ENCODE measurements at places on chromosomes 2 and 18.

DNA sequence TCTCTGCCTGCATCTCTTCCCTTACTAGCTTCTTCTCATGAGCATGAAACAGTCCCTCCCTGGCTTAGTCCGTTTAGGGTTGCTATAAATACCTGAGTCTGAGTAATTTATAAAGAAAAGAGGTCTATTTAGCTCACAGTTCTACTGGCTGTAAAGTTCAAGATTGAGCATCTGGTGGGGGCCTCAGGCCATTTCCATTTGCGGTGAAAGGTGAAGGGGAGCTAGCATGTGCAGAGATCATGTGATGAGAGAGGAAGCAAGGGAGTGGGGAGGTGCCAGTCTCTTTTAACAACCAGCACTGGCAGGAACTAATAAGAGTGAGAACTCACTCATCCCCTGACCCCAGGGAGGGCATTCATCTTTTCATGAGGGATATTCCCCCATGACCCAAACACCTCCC is 26.8 kb downstream of the RHBDD1 start:
- no peak overlapping the region for H3K4me3 ChIP-seq
- H3K27ac ChIP-seq, result peak overlapping the region; percentile 65
- H3K27me3 ChIP-seq, result no peaks in the 10 kb centered on the region

DNA sequence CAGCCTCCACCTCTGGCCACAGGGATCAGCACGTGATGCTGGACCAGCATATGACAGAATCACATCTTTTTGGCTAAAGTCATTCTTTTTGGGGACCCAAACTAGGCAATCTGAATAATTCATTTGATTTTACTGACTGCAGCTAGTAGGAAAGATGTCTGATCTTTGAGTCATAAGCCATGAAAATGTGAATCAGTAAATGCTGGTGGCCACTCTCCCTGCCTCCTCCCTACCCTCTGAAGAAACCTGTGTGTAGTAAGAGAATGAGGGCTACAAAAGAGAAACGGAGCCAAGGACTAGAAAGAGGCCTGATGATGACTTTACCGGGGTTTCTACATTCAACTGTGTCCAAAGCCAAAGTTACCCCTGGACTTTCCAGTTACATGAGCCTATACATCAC is 10.1 kb upstream of the LRPPRC start:
- no peaks in the 10 kb centered on the region for H3K27me3 ChIP-seq
- no peaks in the 10 kb centered on the region for H3K36me3 ChIP-seq
- H3K27ac ChIP-seq, result peak overlapping the region; percentile 74

GRCh38 chr2:53715568-53715967 is 52.0 kb upstream of the CHAC2 start:
- peaks cover 81% of the 10 kb centered on the region for H3K36me3 ChIP-seq
- H3K4me1 ChIP-seq, result no peaks in the 10 kb centered on the region
- no peak overlapping the region for H3K4me3 ChIP-seq
- no peak for ATAC-seq
- no peaks in the 10 kb centered on the region for H3K27me3 ChIP-seq

DNA sequence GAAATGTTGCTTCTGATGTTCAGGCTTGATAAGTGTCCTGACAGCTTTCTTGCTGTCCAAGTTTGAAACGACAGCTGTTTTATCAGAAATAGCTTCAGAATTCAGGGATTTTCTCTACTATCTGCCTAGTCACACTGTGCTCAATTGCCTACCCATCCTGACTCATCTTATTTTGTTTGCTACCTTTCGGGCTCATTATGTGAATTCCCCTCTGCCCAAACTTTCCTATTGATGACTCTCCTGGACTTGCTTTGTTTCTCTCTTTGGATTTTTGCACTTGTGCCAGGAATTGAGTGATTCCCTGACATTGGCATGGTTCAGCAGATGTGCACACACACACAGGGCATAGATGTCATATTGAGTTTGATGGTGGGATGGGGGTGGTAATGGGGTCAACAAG is 1052.6 kb upstream of the PIK3C3 start:
- H3K36me3 ChIP-seq, result no peaks in the 10 kb centered on the region
- H3K27ac ChIP-seq, result no peak overlapping the region
- no peaks in the 10 kb centered on the region for H3K4me1 ChIP-seq
- no peak overlapping the region for H3K4me3 ChIP-seq
- ATAC-seq, result no peak

GRCh38 chr2:121102941-121103340 is 182.1 kb downstream of the TFCP2L1 start:
- no peak for ATAC-seq
- H3K27ac ChIP-seq, result no peak overlapping the region
- H3K4me3 ChIP-seq, result no peak overlapping the region
- H3K36me3 ChIP-seq, result no peaks in the 10 kb centered on the region
- peaks cover 21% of the 10 kb centered on the region for H3K27me3 ChIP-seq

DNA sequence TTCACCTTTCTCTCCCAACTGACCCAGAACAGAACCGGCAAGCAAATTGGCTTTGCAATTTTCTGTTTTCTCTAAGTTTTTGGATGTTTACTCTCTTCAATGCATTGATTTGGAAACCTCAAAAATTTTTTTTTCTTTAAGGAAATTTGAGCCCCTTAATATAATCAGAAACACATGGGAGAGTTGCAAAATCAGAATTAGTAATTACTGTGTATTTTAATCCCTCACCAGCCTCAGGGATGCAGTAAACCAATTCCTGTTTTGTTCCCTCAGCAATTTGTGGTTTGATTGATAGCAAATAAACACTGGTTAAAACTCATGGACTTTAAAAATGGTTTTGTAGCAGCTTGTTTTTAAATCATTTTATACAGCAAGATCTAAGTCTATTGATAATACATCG is 281.5 kb downstream of the NEDD4L start:
- no peaks in the 10 kb centered on the region for H3K27me3 ChIP-seq
- H3K36me3 ChIP-seq, result peaks cover 26% of the 10 kb centered on the region
- no peak overlapping the region for H3K27ac ChIP-seq
- no peak for ATAC-seq

DNA sequence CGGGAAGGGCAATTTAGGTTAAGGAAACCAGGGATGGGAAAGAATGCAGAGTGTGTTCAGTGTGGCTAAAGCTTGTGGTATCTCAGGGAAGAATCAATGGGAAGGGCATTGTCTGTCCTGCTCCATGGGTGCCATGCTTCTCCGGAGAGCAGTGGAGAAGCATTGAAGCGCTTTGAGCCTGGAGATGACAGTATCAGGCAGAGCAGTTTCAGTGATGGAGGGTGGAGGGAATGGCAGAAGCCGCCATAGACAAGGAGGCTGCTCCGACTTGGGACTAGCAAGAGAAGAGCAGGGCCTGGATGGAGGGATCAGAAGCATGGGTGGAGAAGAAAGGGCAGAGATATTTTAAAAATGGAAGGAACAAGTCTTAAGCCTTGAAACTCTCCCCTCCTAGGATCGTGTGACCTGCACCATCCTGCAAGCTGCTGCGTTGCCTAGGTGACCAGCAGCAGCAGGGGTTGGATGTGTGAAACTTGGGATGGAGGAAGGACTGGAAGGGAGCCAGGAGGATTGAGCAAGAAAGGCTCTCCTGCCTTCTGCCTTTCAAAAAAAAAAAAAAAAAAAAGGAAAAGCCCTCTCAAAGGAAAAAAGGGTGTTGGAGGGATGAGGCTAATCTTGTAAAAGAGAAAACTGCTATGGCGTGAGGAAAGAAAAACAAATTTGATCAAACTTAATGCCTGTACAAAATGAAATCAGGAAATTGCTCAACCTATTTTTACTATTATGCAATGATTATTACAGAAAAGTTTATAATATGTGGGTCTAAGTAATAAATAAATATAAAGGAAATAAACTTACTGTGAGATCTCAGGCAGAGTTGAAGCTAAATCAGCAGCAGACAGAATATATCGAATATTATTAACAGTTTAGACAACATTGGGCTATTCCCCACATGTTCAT is 493.8 kb upstream of the NRP2 start:
- no peaks in the 10 kb centered on the region for H3K4me1 ChIP-seq
- no peaks in the 10 kb centered on the region for H3K27me3 ChIP-seq
- no peak overlapping the region for H3K4me3 ChIP-seq

DNA sequence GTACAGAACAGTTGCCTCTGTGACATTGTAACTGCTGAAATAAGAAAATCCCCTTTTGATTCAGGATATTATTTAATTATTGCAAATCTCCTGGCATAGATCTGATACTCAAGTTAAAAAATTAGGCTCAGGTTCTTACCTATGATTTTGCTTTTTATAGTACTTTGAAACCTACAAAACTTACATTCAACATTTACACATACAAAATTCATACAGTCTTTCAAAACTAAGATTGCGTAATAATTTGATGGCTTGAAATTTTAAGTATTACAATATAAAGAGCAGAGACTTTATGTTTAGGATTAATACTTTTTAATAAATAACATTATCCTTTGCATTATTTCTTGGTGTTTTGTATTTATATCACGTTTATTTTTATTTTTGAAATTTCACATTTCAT is 291.1 kb downstream of the CCDC102B start:
- no peak overlapping the region for H3K27ac ChIP-seq
- no peak overlapping the region for H3K4me3 ChIP-seq
- H3K4me1 ChIP-seq, result no peaks in the 10 kb centered on the region
- no peaks in the 10 kb centered on the region for H3K27me3 ChIP-seq

DNA sequence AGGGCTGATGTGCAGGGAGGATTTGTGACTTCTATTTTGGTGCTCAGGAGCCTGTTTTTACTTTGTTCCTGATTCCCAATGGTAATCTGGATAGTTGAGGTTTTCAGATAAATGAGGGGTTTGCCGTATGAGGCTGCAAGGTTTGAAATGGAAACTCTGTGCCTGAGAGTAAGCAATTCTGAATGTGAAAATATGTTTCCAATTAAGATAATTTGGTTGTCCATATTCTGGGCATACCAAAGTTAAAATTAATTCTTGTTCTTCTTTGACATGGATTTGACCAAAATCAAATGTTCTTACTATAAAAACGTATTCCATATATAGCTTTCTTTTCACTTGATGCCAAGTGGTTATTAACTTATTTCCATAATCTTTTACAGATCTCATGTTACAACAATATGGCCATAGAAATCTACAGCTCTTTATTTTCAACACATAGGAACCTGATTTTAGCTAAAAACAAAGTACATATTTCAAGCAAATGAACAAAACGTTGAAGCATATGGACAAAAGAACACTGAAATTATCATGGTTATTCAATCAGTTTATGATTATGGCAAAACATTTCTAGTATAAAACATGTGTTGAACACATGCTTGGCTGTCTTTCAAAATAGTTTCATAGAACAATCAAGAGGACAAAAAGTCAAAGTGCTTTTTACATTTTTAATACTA is 63.4 kb upstream of the ARHGAP28 start:
- ATAC-seq, result no peak
- H3K27me3 ChIP-seq, result no peaks in the 10 kb centered on the region
- no peak overlapping the region for H3K4me3 ChIP-seq
- no peaks in the 10 kb centered on the region for H3K36me3 ChIP-seq
- H3K4me1 ChIP-seq, result no peaks in the 10 kb centered on the region
- H3K27ac ChIP-seq, result no peak overlapping the region

GRCh38 chr18:24702001-24702515 is 241.6 kb downstream of the HRH4 start:
- H3K27ac ChIP-seq, result no peak overlapping the region
- peaks cover 9% of the 10 kb centered on the region for H3K27me3 ChIP-seq
- no peak for ATAC-seq
- H3K4me1 ChIP-seq, result no peaks in the 10 kb centered on the region

DNA sequence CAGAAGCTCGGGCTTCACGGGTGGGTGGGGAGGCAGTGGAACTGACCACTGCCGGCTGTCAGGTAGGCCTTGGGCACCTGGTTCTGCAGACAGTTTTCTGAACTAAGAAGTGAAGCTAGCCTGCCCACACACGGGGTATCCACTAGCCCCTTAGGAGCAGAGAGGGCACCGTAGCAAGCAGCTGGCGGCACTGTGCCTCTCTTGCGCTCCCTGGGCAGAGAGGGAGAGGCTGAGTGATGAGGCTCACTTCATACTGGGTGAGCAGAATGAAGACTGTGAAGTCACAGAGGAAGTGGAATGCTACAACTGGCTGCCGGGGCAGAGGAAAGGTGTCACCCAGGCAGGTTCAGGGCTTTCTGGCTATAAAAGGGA is 753 bp downstream of the ITPRIPL1 start:
- H3K27me3 ChIP-seq, result no peaks in the 10 kb centered on the region
- H3K4me3 ChIP-seq, result peak overlapping the region; percentile 78
- H3K27ac ChIP-seq, result peak overlapping the region; percentile 78

GRCh38 chr2:231820786-231821303 is 34.6 kb downstream of the COPS7B start:
- H3K27ac ChIP-seq, result no peak overlapping the region
- peaks cover 11% of the 10 kb centered on the region for H3K27me3 ChIP-seq
- no peak for ATAC-seq
- no peak overlapping the region for H3K4me3 ChIP-seq

- H3K36me3 ChIP-seq, result no peaks in the 10 kb centered on the region
- H3K27ac ChIP-seq, result no peak overlapping the region
- peaks cover 41% of the 10 kb centered on the region for H3K27me3 ChIP-seq
- H3K4me1 ChIP-seq, result no peaks in the 10 kb centered on the region
- no peak overlapping the region for H3K4me3 ChIP-seq
- ATAC-seq, result no peak
Observed at GRCh38 chr18:23673725-23674124, 11.0 kb upstream of the ANKRD29 start.

DNA sequence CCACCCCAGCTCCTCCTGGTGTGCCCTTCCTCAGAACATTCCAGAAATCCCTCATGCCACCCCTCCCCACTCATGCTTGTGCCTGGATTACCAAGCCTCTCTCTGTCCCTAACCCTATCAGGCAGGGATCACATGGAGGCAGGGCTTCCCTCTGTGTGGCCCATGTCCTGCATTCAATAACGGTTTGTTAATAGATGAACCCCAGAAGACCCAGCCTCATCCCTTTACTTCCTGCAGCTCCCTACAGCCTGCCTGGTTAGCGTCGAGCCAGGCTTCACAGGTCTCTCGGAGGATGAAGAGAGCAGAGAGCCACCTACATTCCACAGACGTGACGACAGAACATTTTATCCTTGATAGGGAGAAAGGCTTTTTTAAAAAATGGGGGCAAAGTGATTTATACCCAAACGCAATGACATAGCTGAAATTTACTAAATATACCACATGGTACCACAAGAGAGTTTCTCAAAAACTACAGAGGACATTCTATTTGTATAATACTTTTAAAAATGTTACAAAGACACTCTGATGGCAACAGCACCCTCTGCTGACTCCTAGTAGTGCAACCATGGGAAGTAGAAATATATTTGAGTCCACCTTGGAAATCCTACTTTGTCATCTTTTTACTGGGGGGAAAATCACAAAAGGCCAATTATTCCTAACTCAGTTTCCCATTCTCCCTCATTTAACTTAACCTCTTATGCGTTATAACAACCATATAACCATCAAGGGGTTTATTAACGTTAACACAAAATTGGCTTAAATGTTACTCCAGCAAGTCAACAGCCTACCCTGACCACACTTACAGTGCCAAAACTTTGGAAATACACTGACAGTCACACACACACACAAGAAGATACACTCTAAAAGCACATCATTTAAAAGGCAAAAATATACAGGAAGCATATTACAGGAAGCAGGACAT is 30.7 kb downstream of the FBXO15 start:
- peaks cover 17% of the 10 kb centered on the region for H3K27me3 ChIP-seq
- no peak overlapping the region for H3K4me3 ChIP-seq
- H3K36me3 ChIP-seq, result no peaks in the 10 kb centered on the region
- H3K4me1 ChIP-seq, result no peaks in the 10 kb centered on the region
- no peak overlapping the region for H3K27ac ChIP-seq

Measured in stimulated activated memory B cell treated with anti-CD40 and anti-IgM and Interleukin-4, amounts not matched to agents 10 μg/mL and 1 μg/mL and 100 μg/mL, for 72 hours (primary cell).